Dermis blood vessel endothelial cell (primary cell): ENCODE measurements at places on chromosomes 11 and 22.

- DNase-seq = no peak
These were observed 350.6 kb downstream of the TENM4 start for GRCh38 chr11:79090191-79090705.

DNA sequence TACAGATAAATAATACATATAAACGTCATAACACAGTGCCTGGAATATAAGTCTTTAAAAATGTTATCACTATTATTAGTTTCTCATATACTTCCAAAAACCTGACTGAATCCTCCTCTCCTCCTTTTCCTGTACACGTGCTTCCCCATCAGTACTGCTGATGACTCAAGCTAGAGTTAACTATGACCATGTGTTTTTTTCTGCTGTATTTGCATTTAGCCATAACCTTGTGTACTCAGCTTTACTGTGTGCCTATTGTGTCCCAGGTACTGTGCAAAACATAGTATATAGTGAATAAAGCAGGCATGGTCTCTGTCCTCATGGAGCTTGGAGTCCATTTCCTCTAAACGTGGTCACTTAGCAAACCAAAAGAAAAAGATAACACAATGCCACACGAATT lies 56.5 kb upstream of the ARHGAP32 start:
- DNase-seq = peak; percentile 26

DNA sequence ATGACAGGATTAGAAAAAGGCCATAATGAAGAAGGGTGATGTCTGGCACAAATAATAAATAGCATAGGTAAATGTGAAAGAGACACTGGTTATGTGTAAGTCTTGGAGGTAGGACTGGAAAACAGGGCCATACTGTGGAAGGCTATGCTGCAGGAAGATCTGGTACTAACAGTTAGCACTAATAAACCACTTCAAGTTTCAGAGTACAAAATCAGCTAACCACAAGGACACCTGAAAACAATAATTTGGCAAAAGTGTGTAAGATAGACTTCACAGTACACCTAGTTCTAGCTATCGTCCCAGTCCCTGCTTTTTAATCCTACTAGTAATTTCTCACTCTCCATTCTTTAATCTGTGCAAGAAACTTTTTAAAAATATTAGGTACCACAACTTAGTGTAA lies 44.3 kb downstream of the CWF19L2 start:
- DNase-seq = no peak

DNA sequence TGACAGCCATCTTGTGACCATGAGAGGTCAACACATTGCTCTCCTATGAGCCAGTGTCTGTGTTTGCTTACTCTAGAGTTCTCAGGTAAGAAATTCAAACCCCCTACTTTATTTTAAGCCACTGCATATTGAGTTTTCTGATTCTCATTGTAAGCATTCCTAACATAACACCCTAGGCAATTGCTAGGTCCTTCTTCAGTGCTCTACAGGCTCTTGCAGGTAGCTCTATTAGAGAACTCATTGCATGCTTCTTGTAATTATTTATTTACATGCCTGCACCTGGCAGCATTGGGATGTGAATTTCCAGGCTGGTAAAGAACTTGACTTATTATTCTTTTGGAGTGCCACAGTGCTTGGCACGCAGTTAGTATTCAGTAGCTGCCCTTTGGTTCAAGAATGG lies 288.8 kb upstream of the SYN3 start:
- no peak for DNase-seq

- DNase-seq = no peak
These were observed 13.9 kb downstream of the OR5B3 start for GRCh38 chr11:58392746-58393145.

- no peak for DNase-seq
These were observed 571.8 kb downstream of the OPCML start for GRCh38 chr11:132960273-132961078.

GRCh38 chr11:68946416-68947090 lies 34.2 kb downstream of the MRGPRD start:
- DNase-seq = peak; percentile 65

- DNase-seq = no peak
These were observed 38.6 kb downstream of the GGTLC2 start for GRCh38 chr22:22682807-22683667.

DNA sequence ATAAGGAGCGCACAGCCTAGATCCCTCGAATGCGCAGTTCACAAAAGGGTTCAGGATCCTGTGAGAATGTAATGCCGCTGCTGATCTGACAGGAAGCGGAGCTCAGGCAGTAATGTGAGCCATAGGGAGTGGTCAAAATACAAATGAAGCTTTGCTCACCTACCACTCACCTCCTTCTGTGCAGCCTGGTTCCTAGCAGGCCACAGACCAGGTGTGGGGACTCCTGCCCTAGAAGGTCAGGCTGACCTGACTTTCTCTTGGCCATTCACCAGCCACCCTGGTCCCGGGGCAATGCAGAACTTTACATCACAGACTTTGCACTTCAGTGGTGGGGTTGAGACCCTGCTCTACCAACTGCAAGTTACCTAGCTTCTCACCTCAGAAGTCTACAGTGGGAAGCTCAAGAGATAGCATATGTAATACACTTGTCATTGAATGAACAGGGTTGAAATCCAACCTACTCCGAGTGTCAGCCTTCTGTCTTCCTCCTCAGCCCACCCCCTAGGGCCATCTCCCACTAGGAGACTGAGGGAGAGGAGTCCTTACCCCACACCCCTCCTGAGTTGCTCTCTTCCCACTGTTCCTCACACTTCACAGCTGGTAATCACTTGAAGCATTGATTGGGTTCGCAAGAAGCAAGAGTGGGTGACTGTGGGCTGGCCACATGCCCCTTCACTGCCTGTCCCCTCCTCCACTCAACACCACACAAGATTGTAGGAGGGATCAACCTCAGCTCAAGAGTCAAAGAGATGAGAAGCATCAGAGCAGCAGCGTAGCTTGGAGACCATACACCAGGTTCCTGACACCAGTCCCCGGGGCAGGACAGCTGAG lies 2.0 kb upstream of the KCNJ1 start:
- no peak for DNase-seq

GRCh38 chr11:79094616-79095015 lies 346.2 kb downstream of the TENM4 start:
- DNase-seq = no peak

DNA sequence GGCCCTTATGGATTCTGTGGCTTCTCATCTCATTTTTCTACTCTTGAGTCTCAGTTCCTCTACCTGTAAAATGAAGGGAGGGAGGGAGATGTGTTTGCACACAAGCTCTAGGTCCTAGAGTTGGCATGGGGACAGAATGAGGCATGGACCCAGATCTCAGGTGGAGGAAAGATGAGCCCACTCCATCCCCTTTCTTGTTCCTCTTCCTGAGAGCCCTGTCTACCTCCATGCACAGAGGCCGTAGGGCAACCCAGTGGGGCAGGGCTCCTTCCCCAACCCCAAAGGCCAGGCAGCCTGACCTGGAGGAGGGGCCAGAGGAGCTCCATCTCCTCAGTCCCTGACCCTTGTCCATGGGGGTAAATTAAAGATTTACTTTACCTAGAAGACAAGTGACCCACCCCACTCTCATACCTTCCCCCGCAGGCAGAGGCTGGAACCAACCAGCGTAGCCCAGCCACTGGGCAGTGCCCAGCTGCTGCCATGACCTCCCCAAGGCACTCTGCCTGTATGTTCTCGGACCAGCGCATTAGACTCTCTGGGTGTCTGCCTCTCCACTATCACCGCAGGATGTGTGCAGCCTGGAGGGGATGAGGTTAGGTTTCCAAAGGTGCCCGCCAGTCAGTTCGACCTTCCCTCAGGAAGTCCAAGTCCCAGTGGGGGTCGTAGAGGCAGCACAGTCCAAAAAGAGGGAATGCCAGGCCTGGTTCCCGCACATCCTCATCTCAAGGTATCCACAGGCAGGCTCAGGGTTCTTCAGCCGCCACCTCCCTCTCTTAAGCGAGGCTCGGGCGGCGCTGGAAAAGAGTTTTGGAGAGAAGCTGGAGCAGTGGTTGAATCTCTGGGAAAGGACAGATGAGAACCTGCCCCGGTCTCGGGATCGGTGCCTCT lies 3.0 kb downstream of the SMTN start:
- DNase-seq = peak; percentile 41

- DNase-seq = peak; percentile 81
These were observed 96.5 kb upstream of the FGF3 start for GRCh38 chr11:69915501-69916250.

DNA sequence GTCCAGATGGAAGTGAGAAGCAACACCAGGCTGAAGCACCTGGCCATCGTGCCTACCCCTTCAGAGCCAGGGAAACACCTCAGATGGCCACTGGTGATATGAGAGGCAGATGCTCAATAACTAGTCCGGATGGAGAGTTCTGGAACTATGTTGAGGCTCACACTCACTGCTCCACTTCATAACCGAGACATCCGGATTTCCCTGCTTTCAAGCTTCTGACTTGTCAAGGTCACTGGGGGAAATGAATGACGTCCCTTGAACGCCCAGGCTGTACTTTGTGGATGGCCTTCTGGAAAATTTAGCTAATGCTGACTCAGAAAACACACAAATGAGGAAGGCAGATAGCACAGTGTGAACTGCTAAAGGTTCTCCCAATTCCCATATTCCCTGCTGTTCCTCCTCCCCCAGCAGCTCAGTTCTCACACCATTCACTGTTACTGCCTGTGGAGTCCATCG lies at the start of gene LYVE1:
TSS of gene LYVE1 (minus strand) at position 180 of the 456 bp plus-strand sequence. CDS start at position 47, 133 bp downstream.
- DNase-seq = peak; percentile 93

GRCh38 chr11:69054397-69055211 lies 5.9 kb downstream of the TPCN2 start:
- DNase-seq = no peak

GRCh38 chr11:94895451-94895850 lies 77.9 kb downstream of the CWC15 start:
- DNase-seq = peak; percentile 47

GRCh38 chr11:1848640-1849430 lies 4.0 kb upstream of the LSP1 start:
- DNase-seq = no peak

DNA sequence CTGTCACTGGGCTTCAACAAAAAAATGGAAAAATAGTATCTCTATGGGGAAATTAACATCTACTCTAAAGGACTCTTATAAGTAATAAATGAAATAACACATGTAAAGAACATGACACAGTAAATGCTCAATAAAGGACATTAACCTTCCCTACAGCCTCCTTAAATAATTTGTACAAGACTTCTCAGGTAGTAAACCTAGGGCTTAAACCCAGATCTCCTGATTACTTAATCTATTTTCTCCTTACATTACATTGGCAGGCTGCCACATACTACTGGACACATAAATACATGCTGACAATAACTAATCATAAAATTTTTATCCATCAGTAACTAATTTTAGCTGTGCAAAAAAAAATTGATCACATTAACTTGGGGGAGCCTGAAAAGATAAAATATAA lies 4.9 kb downstream of the AMBRA1 start:
- no peak for DNase-seq

- DNase-seq = no peak
These were observed 32.1 kb downstream of the GDPD5 start for GRCh38 chr11:75493626-75494025.

DNA sequence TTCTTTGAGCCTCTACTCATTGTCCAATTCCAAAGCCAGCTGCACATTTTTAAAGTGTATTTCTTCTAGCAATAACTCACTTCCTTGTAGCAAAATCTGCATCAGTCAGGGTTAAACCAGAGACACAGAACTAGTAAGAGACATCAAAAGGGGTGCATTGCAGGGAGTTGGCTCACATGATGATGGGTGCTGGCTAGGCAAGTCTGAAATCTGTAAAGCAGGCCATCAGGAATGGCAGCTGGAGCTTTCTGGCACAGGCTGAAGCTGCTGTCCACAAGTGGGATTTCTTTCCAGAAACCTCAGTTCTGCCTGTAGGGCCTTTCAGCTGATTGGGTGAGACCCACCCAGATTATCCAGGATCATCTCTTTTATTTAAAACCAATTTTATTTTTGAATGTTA lies 698.1 kb downstream of the NTM start:
- no peak for DNase-seq

- DNase-seq = no peak
These were observed 4.9 kb upstream of the CYTH4 start for GRCh38 chr22:37277384-37277783.

- no peak for DNase-seq
These were observed 942.3 kb downstream of the LRRC4C start for GRCh38 chr11:40517122-40517521.

DNA sequence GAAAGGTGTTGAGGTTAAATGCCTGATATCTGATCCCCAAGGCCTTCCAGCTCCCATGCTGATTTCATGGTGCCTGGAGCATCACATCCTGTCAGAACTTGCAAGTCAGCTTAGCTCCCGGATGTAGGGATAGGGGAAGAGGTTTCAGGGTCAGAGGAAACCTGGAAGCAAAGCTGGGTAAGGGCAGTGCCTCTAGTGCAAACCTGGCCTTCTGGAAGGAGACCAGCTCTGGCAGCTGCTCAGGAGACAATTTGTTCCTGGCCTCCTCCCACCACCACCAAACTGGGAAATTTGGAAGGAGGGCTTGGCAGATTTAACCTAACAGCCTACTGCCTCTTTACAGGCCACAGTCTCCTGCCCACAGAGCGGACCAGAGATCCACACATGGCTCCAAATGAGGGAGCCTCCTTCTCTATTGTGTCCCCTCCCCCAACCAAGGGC lies 9.2 kb upstream of the TSKU start:
- no peak for DNase-seq

GRCh38 chr11:82730286-82730685 lies 3.4 kb downstream of the FAM181B start:
- no peak for DNase-seq

- DNase-seq = no peak
These were observed 71.4 kb upstream of the LINC01488 start for GRCh38 chr11:69409812-69410645.

DNA sequence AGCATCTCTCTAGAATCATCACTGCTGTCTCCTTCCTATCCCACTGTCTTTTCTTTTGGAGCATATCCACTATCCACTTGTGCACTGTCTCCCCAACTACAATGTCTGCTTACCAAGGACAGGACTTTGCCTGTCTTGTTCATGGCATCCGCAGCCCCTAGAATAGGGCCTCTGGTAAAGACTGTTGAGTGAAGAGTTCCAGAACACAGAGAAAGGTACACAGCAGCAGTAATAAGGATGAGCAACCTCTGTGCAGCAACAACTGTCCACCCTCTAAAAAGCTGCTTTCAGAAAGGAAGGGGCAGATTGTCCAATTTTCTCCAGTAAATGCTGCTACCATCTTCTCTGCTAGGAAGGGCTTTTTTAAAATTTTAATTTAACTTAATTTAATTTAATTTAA lies 25.5 kb upstream of the BIRC3 start:
- no peak for DNase-seq

DNA sequence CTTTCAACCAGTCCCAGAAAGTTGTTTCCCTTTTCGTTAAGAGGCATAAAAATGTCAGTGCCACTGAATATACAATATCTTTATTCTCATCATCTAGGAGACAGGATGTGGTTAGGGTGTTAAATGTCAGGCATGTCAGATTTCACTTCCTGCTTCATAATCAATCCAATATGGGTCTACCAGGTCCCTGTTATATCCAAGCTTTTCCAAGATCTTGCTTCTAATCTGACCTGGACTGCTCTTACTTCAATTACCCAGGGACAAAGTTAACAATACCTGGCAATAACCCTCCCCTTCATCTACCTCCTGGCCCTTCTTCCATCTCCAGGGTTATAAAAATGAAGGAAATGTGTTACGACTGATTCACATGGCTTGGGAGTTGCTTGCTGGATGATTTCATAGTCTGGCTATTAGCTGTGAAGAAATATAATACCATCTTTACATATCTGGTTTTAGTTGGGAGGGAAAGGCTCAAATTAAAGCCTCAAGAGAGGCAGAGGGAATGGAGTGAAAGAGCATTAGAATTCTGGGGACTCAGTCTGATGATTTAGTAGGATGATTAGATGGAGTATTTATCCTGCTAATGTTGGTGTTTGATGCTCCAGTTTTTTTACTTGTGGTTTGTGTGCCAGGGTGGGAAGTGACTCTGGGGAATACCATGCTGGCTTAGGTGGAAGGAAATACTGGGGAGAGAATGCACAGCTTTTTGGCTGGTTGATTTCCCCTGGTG lies 534.3 kb downstream of the ETS1 start:
- DNase-seq = peak; percentile 45

- DNase-seq = peak; percentile 31
These were observed 30.3 kb downstream of the CHEK2 start for GRCh38 chr22:28711341-28711740.
